ENCODE measurements at places on chromosomes 16 and 17.

GRCh38 chr16:23753908-23754593, 775 bp upstream of the CHP2 start:
- no peak for DNase-seq

GRCh38 chr17:33942414-33942813, 312.7 kb upstream of the CCL2 start:
- no peak for DNase-seq

DNA sequence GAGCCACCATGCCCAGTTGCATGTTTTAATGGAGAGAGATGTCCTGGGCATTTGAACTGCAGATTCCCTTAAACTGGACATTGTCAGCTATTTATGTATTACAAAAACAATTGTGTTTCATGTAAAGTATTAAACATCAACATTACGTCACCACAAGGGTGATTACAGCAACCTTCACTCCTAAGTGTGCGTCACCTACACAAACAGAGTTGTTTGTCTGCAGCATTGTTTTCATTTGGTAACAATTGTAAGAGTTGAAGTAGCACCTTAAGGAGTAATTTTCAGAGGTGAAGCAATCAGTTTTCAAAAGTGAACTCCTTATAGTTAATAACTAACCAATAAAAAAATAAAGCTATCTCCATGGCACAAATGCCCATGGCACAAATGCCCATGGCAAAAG, 271.4 kb downstream of the IRX3 start:
- DNase-seq, result no peak

DNA sequence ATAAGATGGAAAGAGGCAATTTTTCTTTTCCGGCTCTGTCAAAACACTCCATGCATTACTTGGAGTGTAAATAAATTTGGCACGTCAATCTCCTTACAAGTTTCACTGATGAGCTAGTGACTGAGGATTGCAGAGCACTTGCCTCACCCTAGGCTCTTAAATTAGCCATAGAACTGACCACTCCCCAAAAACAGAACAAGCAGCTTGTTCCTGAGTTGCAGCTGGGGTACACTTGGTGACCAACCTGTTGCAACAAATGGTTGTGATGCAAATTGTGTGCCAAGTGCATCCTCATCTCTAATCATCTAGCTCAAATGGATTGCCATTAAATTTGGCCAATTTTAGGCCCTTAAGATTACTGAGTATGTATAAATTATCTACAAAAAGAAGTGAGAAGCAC, 67.0 kb downstream of the CACNG1 start:
- no peak for DNase-seq

DNA sequence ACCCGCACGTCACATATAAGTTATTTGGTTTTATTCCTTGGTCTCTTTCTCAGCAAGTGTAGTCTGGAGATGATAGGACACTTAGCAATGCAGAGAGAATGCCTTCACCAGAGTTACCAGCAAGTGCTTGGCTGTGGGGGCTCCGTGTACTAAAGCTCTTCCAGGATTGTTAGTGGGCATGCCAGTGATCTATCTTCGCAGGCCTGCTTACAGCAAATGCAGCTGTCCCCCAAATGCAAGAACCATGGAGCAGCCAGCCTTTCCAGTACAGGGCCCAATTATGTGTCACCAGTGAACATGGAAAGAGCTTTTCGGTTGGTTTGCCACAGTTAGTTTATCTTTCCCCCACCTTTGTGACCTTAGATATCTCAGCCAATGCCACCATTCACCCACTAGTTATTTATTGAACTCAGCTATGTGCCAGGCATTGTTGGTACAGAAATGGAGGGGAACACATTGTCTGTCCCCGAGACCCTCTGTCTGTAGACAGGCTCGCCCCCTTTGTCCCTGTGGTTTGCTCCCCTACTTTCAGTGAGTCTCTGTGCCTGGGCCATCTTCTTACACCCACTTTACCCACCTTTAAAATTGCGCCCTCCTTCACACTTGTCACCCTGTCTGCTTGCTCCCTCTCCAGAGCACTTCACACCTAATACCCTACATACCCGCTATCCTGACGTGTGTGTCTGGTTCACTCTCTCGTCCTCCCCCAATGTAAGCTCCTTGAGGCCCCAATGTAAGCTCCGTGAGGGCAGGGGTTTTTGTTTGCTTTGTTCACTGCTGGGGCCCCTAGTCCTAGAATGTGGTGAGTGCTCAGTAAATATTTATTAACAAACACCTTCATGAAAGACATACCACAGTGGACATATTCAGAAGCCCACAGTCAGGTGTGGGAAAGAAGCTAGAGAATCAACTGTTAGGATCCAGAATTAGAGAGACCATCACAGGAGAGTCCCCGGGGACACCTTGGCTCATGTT, 13.3 kb downstream of the USP10 start:
- DNase-seq, result no peak

DNA sequence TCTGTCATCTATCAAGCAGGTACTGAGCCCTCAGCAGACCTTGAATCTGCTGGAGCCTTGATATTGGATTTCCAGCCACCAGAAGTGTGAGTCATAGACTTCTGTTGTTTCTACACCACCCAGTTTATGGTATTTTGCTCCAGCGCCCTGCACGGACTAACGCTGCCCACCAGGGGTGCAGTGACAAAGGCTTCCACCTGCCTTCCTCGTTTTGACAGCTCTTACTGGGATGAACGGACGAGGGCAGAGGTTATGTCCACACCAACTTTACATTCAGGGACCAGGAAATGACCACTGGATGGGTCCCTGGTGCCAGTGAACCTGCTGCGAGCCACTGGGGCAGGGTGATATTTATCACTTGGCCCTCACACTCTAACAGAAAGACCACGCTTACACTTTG, 66.6 kb upstream of the CBX4 start:
- DNase-seq, result no peak

- no peak for DNase-seq
These were observed 5.1 kb downstream of the ARMC5 start for GRCh38 chr16:31464348-31464769.

GRCh38 chr16:81403208-81403600, 41.4 kb upstream of the CMIP start:
- DNase-seq, result no peak

DNA sequence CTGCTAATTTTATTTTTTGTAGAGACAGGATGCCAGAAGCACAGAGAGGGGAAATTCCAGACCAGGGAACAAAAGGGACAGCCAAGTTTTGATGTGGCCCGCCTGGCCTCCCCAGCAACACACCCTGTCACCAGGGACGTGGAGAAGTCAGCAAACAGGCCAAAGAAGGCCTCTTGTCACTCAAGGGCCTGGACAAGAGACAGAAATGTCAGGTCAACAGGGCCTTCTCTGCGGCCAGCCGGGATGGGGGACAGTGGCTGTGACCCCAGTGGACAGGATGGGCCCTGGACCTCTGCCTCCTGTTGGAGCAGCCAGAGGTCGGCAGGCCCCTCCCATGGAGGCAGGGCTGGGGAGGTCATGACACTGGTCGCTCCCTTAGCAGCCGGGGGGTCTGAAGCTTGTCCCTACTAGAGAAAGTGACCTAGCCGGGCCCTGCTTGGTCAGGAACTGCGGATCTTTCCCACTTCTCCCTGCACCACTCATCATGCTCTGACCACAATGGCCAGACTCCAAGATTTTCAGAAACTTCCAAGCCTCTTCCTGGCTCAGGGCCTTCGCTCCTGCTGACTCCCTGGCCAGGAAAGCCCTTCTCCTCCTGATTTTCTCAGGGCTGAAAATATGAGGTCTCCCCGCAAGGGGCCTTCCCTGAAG, 9.2 kb upstream of the TVP23A start:
- no peak for DNase-seq

DNA sequence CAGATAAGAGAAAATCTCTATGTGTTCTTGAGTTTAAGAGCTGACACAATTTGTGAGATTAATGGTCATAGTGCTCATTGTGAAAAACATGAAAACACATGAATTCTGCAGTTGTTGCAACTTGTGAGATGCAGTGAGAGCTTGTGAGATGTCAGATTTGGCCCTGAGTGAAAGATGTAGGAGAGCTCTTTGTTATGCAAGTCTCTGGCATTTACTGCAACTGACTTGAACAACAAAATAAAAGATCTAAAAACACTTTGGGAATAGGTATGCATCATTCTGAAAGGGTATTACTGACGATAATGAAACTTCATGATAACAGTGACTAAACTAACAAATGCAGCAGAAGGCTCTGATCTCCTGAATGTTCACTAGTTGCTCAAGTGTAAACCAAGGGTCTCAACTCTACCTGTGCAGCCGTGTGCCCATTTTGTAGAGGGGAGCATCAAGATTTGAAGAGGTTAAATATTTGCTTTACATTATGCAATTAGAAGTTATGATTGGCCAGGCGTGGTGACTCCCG, 50.8 kb upstream of the SMIM36 start:
- DNase-seq, result no peak

Measured in CD4-positive, alpha-beta T cell treated with Interleukin-12 subunit alpha and Interleukin-12 subunit beta, for 1 hour (primary cell).